ENCODE measurements at places on chromosomes 7 and 10.

- DNase-seq, result no peak
Observed at GRCh38 chr10:12238821-12239220, 42.8 kb downstream of the CDC123 start.

GRCh38 chr10:76311752-76312636, 880.6 kb downstream of the LRMDA start:
- no peak for DNase-seq

- DNase-seq, result no peak
Observed at GRCh38 chr10:100725071-100725471, 20.3 kb upstream of the PAX2 start.

DNA sequence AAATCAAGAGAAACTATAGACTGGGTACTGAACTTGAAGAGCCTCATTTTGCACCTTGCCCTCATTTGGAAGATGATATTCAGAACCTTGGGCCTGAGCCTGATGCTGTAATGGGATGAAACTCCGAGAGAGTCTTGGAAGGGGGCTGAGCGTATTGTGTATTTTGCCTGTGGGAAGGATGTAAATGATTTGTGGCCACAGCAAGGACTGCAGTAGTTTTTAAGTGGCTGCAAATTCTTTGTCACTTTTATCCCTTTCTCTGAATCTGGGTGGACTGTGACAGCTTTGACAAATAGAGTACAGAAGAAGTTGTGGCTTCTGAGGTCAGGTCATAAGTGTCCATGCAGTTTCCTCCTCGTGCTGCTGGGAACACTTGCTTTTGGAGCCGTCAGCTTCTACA, 221.2 kb downstream of the ADRA2A start:
- DNase-seq, result no peak

DNA sequence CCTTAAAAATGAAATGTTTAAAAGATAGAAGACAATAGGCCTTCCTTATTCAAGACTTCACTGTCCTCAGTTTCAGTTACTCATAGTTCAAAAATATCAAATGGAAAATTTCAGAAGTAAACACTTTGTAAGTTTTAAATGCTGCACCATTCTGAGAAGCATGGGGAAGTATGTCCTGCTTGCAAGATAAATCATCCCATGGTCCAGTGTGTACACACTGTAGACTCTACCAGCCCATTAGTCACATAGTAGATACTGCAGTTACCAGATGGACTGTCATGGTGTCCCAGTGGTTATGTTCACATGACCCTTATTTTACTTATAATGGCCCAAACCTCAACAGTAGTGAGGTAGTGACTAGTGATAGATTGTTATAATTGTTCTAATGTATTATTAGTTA, 69.5 kb downstream of the PTPN12 start:
- DNase-seq, result no peak

DNA sequence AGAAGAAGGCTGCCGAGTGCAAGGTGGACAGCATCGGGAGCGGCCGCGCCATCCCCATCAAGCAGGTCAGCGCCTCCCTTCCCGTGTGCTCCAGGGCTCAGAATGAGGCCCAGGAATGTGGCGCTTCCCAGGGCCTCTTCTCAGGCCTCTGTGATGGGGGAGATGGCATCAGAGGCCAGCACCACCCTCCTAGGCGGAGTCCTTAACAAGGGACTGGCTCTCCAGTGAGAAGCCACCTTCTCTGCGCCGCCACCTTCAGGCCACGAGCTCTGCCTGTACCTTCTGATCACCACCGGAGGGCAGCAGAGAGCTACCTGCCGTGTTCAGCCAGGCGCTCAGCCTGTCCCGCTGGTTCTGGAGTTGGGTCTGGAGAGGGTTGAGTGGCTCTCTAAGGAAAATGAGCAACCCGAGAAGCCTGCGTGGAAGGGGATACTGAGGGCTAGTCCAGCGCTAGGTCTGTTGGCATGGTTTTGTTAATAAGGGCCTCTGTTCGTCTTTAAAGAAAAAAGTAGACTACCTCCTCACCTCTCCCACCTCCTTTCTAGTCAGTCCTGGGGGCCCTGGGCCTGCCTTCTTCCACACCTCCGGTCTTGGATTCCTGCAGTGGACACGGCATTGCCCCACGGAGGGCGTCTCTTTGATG, 37.7 kb downstream of the AGAP3 start:
- DNase-seq, result peak; percentile 85
